LoVo (cell line): ENCODE measurements at places on chromosomes 4 and X.

DNA sequence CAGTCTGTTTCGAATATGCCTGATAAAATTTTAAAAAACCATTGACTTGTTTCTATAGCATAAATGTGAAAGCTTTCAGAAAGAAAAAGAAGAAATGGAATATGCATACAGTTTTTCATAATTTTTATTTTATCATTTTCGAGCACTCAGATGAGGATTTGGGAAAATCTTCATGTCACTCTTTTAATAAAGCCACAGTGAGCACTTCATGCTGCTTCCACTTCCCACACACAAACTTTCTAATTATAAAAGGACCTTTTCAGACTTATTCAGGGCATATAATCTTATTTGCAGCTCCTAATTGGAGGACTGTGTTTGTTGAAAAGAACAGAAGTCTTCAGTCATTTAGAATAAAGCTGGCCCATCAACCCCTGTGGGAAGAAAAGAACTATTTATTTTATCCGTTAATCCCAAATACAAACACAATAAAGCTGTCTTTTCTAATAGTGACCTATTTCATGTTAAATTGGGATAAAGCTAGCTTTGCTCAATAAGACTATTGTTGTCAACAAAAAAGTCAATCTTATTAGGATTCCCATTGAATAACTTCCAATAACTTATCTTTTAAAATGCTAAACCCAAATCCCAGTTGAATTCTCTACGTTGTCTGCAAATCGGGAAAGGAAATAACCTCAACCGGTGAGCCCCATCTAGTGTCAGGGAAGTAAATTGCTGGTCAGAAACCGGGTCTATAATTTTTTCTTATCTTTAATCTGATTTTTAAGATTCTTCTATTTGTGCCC is 211.5 kb downstream of the PDGFRA start:
- peak; percentile 29 for DNase-seq

GRCh38 chr4:54659749-54660535 is 2.2 kb downstream of the KIT start:
- DNase-seq, result no peak

DNA sequence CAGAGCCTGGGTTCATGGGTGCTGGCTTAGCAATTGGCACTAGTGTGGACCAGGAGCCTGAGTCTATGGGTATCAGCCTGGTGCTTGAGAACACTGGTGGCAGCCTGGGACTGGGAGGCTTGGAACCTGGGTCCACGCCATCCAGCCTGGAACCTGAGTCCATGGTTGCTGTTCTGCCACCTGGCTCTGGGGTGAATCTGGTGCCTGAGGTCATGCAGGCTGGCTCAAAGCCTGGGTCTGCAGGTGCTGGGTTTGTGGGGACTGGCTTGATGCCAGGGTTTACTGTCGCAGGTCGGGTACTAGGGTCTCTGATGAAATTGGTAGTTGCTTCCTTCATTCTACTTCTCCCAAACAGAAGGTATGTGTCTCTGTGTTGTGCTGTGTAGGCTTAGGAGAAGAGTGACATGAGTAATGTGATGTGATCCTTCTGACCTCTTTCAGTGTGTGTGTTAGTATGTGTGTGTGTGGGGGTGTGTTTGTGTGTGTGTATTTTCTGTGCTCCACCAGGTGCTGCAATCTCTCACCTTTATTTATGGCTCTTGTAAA is 517.0 kb upstream of the EPHA5 start:
- no peak for DNase-seq

DNA sequence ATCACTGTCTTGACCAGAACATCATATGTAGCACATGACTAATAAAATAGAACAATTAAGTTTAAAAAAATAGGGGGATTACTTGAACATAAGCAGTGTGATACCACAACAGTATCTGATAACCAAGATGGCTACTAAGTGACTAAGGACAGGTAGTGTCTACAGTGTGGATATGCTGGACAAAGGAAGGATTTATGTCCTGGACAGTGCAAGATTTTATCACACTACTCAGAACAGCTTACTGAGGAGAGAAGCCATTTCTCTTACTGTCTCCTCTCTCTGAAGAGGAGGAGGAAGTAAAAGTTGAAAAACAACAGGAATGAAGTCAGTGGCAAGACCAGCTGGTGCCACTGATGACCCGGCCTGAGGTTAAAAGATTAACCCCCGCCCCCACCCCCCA is 4.0 kb upstream of the SLC10A7 start:
- DNase-seq, result no peak

GRCh38 chrX:78517124-78517523 is 142.0 kb downstream of the RTL3 start:
- peak; percentile 14 for DNase-seq
